Bronchial epithelial cell (primary cell): ENCODE measurements at places on chromosomes 5 and 9.

DNA sequence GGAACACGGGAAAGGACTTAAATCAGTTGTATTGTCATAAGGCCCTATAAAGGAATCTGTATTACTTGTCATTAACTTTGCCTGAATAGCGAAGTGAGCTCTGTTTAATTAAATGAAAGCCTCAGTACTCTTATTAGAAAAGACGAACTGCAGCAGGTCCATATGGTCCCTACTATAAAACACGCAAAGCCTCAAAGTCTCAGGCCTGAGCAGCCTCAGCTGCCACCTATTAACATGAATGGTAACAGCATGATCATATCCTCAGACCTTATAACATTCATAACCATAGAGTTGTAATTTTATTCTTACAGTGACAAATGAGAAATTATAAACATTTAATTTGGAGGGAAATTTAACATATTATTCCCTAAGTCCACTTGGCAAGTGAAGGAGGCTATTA lies 1113.7 kb upstream of the WWC1 start:
- DNase-seq: no peak

DNA sequence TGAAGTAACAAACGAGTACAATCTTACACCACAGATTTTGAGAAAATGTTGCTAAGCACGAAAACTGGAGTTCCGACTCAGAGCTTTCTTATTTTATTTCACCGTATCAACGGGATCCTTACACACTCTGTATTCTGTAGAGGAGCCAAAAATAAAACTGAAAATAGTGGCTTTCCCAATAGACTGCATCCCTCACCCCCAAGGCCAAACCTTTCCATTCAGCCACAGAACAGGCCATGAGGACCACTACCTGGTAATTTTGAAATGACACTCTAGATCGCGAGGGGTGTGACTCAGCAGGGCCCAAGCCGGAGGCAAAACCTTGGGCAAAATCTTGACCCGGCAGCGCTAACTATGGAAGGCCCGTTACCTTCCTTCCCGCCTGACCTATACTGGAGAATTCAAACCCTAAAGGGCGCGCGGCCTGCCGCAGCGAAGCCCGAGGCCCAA lies 432 bp downstream of the HSPA9 start:
- DNase-seq: peak; percentile 33

GRCh38 chr9:12973710-12974109 lies 198.9 kb downstream of the LURAP1L start:
- peak; percentile 50 for DNase-seq

DNA sequence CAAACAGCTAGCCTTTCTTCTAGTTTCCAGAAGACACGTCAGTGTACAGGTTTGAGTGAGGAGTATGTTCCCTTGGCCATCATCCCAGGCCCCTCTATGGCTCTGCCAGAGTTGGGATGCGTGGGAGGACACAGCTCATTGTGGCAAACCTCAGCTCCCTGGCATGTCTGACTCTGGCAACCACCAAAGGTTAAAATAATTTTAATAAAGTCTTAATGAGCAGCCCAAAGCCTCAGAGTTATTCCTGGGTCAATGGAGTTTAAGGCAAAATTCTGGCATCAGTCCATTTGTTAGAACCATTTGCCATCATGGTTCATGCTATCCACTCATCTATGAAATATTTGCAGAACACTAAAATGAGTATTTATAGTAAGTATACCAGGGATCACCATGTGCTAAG lies 79.8 kb upstream of the PAPPA start:
- peak; percentile 35 for DNase-seq

- no peak for DNase-seq
These were observed 1.1 kb downstream of the GCNT4 start for GRCh38 chr5:75051217-75051751.
